ENCODE measurements at places on chromosomes 11 and 22. TPM values are rescaled to one million over a fixed set of nuclear protein-coding genes. Genes with fewer than 3 reads are reported as not detected.
A peak's percentile ranks its signal among the peaks of the same experiment; 100 is the strongest.

DNA sequence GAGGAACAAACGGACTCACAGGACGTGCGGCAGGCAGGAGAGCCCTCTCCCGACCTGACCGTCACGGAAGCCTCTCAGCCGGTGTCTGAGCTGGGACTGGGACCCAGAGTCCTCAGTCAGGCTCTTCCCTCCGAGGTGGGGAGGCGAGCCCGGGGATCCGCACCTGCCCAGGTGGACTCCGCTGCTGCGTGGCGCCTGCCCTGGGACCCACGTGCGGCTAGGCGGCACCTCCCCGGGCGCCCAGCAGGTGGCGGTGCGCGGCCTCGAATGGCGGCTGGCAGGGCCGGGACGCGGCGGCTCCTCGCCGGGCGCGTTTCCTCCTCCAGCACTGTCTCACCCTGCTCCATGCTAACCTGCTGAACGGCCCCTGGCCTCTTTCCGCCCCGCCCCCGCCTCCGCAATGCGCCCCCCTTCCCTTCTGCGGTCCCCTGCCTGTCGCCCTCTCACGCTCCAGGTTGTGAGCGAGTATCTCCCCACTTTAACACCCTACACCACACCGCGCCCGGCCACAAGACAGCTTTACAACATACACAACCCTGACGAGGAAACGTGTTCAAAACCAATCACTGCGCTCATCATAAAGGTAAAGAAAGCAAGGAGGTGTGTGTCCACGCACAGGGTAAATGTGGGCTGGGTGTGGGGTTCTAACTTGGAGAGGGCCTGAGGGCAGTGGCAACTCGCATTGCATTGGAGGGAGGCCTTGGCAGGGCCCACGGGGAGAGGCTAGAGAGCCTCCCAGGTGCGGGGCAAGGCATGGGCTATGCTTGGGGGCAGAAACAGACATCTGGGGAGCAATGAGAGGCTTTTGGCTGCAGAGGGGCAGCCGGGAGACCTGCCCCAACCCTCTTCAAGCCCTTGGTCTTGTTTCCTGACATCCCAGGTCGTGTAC, 25.9 kb upstream of the ATXN10 start:
- H3K27me3 ChIP-seq = no peaks in the 10 kb centered on the region
- no peaks in the 10 kb centered on the region for H3K4me1 ChIP-seq
- no peak overlapping the region for H3K27ac ChIP-seq
- DNase-seq = peak; percentile 92

- H3K36me3 ChIP-seq = no peaks in the 10 kb centered on the region
- no peaks in the 10 kb centered on the region for H3K4me1 ChIP-seq
- H3K4me3 ChIP-seq = no peak overlapping the region
- H3K27me3 ChIP-seq = no peaks in the 10 kb centered on the region
Observed at GRCh38 chr22:23072077-23072910, 2.0 kb downstream of the GNAZ start.

GRCh38 chr11:22795914-22796313, 33.7 kb downstream of the SVIP start:
- no peaks in the 10 kb centered on the region for H3K4me1 ChIP-seq
- H3K36me3 ChIP-seq = no peaks in the 10 kb centered on the region
- DNase-seq = no peak
- no peak overlapping the region for H3K4me3 ChIP-seq
- H3K27me3 ChIP-seq = no peaks in the 10 kb centered on the region
- H3K27ac ChIP-seq = no peak overlapping the region

GRCh38 chr11:42397483-42397882, 914.3 kb upstream of the API5 start:
- H3K4me3 ChIP-seq = no peak overlapping the region
- no peaks in the 10 kb centered on the region for H3K4me1 ChIP-seq
- H3K27ac ChIP-seq = no peak overlapping the region
- DNase-seq = no peak
- H3K36me3 ChIP-seq = no peaks in the 10 kb centered on the region
- no peaks in the 10 kb centered on the region for H3K27me3 ChIP-seq

The CALCB gene
- 0.16 TPM for total RNA-seq

DNA sequence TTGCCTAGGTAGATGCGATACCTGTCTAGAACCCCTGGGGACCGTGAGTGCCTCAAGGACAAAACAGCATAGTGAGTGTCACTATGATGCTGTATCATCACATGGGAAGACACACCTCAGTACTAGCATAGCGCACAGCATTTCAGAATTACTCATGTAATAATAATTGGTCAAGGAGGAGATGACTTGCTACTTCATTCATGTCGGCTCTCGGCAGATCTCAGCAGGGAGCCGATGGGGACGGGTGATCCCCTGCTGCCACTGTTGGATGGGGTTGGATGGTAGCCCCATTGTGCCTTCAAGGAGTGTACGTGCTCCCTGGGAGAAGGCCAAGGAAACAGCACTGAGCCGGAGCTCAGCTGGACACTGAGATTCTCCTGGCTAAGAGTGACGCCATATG, 186.9 kb downstream of the EFCAB6 start:
- no peaks in the 10 kb centered on the region for H3K4me1 ChIP-seq
- DNase-seq = no peak
- no peaks in the 10 kb centered on the region for H3K27me3 ChIP-seq
- H3K27ac ChIP-seq = no peak overlapping the region
- H3K36me3 ChIP-seq = no peaks in the 10 kb centered on the region
- no peak overlapping the region for H3K4me3 ChIP-seq

The BRSK2 gene
- 1.0 TPM for total RNA-seq

- peak overlapping the region; percentile 84 for H3K27ac ChIP-seq
- peak; percentile 71 for DNase-seq
- no peaks in the 10 kb centered on the region for H3K36me3 ChIP-seq
- peak overlapping the region; percentile 70 for H3K4me3 ChIP-seq
Observed at GRCh38 chr22:42648368-42649245, 585 bp downstream of the CYB5R3 start.

The INSC gene
- 1.1 TPM for total RNA-seq

Data from aorta (tissue), 5 donors.